GM23338 (cell line): ENCODE measurements at places on chromosomes 1 and 21. TPM values are rescaled to one million over a fixed set of nuclear protein-coding genes. Genes with fewer than 3 reads are reported as not detected.

Gene RHBG
- 1.6 and 1.7 TPM in 2 replicates for total RNA-seq

Gene SPATA46
- not detected in 2 replicates for total RNA-seq

Gene CR2
- 4.4 and 5.4 TPM in 2 replicates for total RNA-seq

- no peak overlapping the region for H3K27ac ChIP-seq
- H3K4me3 ChIP-seq, result no peak overlapping the region
- no peaks in the 10 kb centered on the region for H3K27me3 ChIP-seq
- no peaks in the 10 kb centered on the region for H3K4me1 ChIP-seq
- DNase-seq, result no peak
- peaks cover 16% of the 10 kb centered on the region; the same call in 1 of the 2 replicates for H3K36me3 ChIP-seq
Observed at GRCh38 chr1:1756661-1757421, 21.4 kb downstream of the NADK start.

DNA sequence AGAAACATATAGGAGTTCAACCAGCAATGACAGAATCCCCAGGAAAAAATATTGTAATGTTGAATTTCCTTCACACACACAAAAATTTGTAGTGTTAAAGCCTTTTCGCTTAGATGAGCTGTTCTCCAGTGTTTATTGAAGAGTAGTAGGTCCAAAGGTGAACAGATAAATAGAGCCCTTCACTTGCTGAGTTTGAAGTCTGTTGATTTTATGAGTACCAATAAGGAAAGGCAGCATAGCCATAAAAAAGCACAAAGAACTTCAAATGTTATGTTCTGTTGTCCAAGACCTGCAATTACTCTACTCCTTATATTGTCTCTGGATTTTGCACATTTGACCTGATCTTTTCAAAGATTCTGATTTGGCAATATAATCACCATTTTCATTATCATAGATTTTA lies 362.7 kb upstream of the B3GALT2 start:
- H3K27ac ChIP-seq, result no peak overlapping the region
- no peak for DNase-seq
- H3K4me3 ChIP-seq, result no peak overlapping the region
- H3K4me1 ChIP-seq, result no peaks in the 10 kb centered on the region
- H3K36me3 ChIP-seq, result no peaks in the 10 kb centered on the region

GRCh38 chr1:180376800-180377199 lies 125.6 kb downstream of the ACBD6 start:
- no peaks in the 10 kb centered on the region for H3K27me3 ChIP-seq
- H3K36me3 ChIP-seq, result no peaks in the 10 kb centered on the region
- no peak for DNase-seq
- H3K4me3 ChIP-seq, result no peak overlapping the region
- peaks cover 12% of the 10 kb centered on the region; the same call in 1 of the 2 replicates for H3K4me1 ChIP-seq
- no peak overlapping the region for H3K27ac ChIP-seq
